ENCODE measurements at places on chromosomes 12 and 14.
A peak's percentile ranks its signal among the peaks of the same experiment; 100 is the strongest.

GRCh38 chr14:100399052-100399849 lies 76.1 kb downstream of the SLC25A47 start:
- no peak for DNase-seq

- no peak for DNase-seq
These were observed 45.3 kb downstream of the LLPH start for GRCh38 chr12:66085213-66085612.

DNA sequence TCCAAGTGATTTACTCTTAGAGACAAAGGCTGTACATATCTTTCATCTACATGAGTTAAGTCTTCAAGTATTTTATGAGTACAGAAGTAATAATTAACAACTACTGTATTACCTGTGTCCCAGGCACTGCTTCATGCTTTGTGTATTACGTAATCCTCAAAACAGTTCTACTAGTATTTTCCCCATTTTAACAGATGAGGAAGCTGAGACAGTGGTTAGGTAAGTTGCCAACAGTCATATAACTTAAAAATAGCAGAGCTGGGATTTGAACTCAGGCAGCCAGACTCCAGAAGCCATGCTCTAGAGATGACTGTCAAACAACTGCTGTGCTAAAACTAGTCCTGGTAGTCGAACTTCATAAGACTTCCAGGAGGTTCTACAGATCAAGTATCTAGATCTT lies 10.7 kb downstream of the TRMT5 start:
- DNase-seq: no peak

DNA sequence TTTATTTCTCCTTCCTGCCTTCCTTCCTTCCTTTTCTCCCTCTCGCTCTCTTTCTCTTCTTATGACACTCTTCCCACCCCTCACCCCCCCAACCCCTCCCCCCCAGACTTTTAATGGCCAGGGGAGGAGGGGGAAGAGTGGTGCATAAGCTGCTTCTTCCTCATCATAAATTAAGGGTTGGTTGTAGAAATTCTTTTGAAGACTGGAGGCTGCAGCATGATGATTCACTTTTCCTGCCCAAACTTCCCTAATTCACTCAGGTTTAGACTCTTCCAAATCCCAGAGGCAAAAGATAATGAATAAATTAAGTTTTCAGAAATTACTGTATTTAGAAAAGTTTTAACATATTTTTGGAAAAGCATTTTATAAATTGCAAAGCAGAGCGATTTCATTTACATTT lies 58.2 kb downstream of the GRIP1 start:
- DNase-seq: peak; percentile 27

DNA sequence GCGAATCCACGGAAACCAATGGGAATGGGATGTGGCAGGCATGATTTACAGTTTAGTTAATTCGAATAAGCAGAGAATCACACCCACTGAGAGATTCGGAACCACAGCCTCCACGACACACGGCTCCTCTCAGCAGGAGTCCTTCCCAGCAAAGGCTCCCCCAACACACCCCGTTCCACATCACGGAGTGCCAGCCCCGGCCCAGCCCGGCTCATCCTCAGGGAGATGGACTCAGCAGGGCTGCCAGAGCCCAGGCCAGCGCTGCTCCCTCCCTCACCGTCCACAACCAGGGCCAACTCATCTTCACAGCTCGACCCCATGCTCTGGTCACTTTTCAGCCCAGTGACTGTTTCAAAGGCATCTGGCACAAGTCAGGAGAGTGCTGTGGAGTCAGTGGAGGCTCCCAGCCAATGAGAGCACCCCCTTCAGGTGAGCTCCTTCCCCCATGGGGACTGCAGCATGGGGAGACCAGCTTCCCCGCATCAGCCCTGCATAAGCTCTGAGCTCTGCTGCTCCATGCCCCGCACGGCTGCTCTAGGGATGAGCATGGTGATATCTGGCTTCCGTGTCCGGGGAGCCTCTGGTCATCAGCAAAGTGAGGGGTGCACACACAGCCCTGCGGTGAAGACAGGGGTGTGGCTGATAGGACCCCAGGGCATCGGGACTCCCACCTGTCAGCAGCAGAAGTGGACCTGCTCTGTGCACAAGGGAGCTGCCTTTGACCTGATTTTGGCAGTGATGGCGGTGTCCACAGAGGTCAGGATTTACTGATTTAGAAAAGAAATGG lies 238.8 kb upstream of the SFSWAP start:
- DNase-seq: no peak

DNA sequence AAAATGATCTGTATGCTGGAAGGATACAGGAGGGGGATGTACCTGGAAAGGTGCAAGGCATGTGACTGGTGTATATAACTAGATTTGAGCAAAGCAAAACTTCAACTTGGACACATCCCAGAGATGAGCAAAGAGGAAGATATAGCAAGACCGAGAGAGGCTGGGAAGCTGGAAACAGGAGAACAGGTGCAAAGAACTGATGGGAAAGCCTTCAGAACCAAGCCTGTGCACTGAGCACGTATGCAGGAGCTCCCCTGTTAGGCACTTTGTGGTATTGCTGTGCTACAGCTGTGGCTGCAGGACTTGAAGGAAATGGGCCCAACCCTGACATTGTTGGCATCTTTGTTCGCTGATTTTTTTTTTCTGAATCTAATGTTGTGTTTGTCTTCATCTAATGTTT lies 120.7 kb upstream of the PWP1 start:
- DNase-seq: peak; percentile 20

GRCh38 chr14:93059260-93059659 lies 56.5 kb downstream of the ITPK1 start:
- DNase-seq: no peak

- DNase-seq: no peak
These were observed 65.4 kb downstream of the ERC1 start for GRCh38 chr12:1056390-1056789.

DNA sequence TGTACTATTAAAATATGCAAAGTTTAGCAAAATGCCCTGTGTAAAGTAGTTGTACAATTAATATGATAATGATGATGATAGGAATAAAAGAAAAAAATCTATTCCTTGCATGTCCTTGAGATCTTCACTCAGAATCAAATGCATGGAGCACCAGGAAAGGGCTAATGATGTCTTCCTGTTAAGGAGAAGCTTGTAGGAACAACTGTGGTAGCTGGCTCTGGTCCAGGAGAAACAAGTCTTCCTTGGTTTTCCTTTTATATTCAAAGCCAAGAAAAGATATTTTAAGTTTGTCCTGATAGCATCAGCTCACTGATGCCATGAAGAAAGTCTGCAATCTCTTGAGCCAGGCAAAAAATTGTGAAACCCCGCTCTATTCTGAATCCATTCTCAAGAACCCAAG lies 138.9 kb downstream of the PIK3C2G start:
- peak; percentile 75 for DNase-seq

DNA sequence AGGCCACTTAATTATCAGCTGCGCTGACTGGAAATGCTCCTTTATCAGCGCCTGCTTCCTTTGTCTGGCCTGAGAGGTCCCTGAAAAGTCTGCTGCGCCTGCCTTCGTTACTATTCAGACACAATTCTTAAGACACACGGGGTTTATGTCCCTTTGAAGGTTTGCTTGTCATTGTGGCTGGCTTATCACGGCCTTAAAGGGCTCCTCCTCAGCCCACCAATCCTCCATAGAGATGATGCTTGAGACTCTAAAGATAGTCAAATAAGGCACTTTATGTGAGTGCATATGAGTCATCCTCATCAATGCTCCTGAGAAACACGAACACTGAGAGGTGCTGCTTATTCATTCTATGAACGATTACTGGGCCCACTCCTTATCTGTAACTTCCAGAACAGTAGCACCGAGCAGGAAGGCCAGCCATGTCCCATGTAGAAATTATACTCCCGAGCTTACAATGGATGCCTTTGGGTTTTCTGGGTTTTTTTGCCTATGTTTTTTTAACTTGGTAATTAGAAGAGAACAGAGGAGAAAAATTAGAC lies 1268.2 kb upstream of the TMEM132C start:
- no peak for DNase-seq

GRCh38 chr12:65977384-65977783 lies 153.1 kb downstream of the HMGA2 start:
- peak; percentile 34 for DNase-seq

DNA sequence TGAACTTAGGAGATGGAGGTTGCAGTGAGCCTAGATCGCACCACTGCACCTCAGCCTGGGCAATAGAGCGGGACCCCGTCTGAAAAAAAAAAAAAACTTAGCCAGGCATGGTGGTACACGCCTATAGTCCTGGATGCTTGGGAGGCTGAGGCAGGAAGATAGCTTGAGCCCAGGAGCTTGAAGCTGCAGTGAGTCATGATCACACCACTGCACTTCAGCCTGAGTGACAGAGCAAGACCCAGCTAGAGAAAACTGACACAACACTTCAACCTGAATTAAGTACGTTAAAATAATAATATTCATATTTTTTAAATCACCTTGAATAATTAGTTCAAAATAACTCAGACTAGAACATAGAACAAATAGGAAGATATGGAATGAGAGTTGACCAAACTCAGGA lies 5.7 kb upstream of the CATSPERB start:
- no peak for DNase-seq

- no peak for DNase-seq
These were observed 40.7 kb downstream of the TNFAIP2 start for GRCh38 chr14:103164006-103164405.

- DNase-seq: no peak
These were observed 103.2 kb upstream of the DYRK2 start for GRCh38 chr12:67545298-67545697.

GRCh38 chr12:24795699-24796347 lies 153.1 kb downstream of the BCAT1 start:
- DNase-seq: no peak

- DNase-seq: no peak
These were observed 59.4 kb downstream of the LRRIQ1 start for GRCh38 chr12:85095501-85095900.

DNA sequence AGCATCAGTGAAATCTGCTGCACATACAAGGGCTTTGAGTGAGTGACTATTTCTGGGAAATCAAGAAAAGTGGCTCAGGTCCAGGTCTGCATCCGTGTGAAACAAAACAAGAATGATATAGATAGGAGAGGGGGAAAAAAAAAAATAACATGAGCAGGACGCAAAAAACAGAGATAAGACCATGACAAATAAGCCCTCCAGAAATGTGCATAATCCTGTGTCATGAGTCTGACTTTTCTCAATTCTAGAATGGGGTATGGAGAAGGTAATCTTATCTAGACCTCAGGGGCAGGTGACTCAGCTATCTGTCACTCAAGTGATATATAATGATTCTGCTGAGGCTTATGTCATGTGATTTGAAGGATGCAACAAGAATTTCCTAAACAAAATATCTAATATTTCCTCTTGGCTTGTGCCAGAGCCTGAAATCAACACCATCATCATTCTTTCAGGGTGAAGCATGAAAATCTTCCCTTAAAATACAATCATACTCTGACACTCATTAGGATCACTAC lies 250.0 kb downstream of the PHLDA1 start:
- DNase-seq: peak; percentile 57

DNA sequence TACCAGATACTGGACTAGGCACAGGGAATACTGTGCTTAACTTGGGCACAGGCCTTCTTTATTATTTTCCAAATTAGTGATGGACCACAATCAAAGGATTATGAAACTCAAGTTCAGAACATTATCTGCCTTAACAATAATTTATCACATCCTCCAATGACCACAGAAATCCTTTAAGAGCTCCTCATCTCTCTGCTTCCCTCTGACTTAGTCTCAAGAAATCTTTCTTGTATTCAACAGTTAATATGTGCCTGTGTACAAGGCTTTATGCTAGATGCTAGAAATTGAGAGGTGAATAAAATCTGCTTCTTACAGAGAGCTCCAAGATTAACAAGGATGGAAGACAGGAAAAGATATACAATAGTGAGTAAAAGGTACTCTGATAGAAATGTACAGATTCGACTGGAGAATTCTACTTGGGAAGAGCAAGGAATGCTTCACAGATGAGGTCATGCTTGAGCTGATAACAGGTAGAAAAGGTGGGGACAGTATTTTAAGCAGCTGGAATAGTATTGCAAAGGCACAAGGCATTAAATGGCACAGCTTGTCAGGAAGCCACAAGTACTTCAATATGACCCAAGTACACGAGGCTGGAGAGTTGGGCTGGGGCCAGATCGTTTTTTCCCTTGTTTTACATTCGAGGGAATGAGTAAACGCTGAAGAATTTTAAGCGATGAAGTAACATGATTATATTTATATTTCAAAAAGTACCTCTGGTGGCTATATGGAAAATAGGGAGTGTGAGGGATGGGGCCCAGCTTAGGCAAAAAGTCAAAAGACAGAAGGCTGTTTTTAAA lies 55.1 kb upstream of the ARID2 start:
- peak; percentile 96 for DNase-seq

DNA sequence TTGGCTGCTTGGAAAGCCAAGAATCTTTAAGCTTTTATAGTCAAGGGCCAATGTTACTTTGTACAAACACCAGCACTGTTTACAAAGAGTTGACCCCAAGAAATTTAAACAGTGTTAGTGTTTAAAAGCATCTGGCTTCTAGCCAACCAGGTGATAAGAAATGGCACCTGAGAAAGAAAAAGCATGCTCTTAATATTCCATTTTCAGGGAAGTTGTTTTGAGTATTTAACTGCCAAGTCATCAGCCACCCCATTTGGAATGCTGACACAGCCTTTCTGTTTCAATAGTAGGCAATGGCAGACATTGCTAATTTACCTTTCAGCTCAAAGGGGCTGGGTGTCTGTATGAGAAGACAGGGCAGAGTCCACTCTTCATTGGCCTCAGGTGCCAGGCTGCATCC lies 3.7 kb upstream of the SLC35F4 start:
- DNase-seq: no peak

GRCh38 chr12:94458877-94459727 lies 565 bp downstream of the CEP83 start:
- DNase-seq: peak; percentile 54

DNA sequence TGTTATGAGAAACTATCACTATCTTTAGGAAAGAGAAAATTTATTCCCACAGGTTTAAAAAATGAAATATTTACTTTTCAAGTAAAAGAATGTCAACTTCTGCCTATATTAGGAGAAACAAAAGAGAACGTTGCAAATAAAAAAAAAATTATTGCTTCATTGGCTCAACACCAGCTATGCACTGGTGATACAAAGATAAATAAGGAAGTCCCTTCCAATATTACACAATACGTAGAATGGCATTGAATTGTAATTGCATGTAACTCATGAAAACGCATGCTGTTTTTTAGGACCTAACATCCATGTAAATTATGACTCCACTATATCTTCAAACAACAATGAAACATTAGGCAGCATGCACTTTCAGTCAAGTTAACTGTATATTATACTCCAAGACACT lies 56.4 kb upstream of the RERGL start:
- DNase-seq: peak; percentile 68

- no peak for DNase-seq
These were observed 181.8 kb upstream of the PLXNC1 start for GRCh38 chr12:93966516-93967133.

Measured in fibroblast of lung (primary cell).